Activated naive CD4-positive, alpha-beta T cell (primary cell): ENCODE measurements at places on chromosomes 2 and 18.

DNA sequence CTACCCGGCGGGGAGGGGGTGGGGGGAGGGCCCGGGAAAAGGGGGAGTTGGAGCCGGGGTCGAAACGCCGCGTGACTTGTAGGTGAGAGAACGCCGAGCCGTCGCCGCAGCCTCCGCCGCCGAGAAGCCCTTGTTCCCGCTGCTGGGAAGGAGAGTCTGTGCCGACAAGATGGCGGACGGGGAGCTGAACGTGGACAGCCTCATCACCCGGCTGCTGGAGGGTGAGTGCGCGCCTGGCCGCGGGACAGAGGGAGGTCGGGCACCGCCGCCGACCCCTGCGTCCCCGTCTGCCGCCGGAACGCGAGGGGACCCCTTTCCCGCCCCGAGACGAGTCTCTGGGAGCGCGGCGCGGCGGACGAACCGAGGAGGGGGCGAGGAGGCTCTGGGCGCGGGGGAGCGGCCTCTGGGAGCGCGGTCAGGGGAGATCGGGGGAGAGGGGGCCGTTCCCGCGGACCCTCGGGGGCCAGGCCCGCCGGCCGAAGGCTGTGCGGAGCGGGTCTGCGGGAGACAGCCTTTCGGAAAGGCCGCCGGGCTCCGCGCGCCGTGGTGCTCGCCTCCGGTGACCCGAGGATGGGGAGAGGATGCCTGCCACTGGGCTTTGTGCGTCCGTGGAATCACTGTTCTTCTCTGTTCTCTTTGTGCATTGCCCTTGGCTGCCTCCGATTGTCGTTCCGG lies 463 bp downstream of the PPP1CB start:
- DNase-seq: peak; percentile 16

GRCh38 chr2:177611310-177611886 lies 218.8 kb downstream of the AGPS start:
- no peak for DNase-seq

DNA sequence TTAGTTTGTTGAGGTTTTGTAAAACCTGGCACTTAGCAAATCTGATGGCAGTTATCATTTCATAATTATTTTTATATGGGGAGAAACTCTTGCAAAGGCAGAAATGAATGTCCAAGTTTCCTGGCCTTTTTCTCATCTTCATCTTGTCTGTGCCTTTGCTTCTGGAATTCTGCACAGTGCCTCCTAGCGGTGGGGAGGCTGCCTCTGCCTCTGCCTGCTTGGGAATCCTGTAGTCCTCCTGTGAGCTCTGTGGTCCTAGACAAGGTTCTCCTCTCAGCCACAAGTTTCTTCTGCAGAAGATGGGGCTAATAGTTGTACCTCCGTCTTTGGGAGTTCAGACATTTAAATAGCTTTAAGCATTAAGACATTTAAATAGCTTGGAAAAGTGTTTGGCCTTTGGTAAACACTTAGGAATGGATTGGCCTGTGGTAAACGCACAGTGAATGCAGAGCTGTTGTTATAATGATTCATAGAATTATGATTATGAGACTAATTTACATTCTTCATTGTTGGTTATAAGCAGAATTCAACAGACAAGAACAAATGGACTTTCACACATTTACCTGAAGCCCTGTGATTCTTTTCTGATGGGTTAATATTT lies 101.2 kb downstream of the ZNF236 start:
- no peak for DNase-seq

GRCh38 chr2:204880928-204881327 lies 335.7 kb downstream of the PARD3B start:
- DNase-seq: no peak

DNA sequence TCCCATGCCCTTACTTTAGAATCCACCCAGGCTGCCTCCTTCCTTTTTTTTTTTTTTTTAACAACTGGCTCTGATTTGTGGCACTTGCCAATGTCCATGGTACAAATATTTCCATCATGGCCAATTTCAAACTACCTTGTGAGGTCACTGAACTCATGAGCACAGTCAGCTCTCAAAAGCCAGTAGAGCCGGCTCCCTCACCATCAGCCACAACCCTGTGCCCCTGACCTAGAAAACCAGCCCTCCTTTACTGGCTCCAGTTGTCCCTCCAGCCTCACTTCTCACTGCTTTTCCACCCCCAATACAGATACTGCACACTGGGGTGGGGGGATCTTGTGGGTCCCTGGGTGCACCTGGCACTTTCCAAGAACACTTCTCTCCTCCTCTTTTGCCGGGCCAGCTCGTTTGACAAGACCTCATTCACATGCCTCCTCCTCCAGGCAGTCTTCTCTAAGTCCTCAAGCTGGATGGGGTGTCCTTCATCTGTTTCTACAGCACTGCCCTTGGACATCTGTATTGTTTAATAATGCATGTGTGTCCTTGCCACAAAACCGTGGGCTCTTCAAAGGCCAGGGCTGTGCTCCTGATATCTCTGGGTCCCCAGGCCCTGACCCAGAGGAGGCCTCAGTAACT lies 35.5 kb downstream of the SDC1 start:
- DNase-seq: no peak

DNA sequence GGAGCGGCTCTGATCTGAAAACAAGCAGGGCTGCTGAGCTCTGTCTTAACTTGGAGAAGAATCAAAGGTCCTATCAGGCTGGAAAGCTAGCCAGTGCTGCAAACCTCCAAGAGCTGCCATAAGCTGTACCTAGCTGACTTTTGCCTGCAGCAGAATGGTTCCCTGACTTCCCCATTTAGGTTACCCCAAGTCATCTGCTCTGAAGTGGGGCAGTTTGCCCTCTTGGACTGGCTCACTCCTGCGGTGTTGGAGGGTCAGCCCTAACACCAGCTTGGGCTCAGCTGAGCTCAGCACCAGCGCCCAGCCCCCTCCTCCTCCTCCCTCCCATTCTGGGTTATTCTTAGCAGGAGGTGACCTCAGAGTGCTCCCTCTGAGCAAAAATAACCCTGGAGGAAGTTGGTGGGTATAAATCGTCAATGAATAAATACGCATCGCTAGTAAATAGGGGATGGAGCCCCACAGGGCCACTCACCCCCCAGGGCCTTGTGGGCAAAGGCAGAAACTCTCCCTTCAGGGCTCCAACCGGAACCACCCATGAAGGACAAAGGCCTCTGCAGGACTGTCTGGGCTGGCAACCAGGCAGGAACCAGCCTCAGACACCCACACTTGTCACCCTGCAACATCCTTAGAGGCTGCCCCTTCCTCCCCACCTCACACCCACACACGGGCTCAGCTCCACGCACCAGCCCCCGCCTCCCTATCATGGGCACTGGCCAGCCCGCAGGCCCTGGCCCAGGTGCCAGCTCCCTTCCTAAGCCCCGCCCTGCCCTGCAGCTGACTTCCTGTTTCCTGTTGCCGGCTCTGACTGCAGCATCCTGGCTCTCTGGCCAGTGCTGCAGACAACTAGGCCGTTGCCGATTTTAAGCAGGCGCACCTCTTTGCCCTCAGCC lies 46.9 kb downstream of the DNMT3A start:
- DNase-seq: peak; percentile 27

GRCh38 chr2:126637386-126637785 lies 18.6 kb upstream of the GYPC start:
- no peak for DNase-seq
